ENCODE measurements at places on chromosomes 4 and X.

DNA sequence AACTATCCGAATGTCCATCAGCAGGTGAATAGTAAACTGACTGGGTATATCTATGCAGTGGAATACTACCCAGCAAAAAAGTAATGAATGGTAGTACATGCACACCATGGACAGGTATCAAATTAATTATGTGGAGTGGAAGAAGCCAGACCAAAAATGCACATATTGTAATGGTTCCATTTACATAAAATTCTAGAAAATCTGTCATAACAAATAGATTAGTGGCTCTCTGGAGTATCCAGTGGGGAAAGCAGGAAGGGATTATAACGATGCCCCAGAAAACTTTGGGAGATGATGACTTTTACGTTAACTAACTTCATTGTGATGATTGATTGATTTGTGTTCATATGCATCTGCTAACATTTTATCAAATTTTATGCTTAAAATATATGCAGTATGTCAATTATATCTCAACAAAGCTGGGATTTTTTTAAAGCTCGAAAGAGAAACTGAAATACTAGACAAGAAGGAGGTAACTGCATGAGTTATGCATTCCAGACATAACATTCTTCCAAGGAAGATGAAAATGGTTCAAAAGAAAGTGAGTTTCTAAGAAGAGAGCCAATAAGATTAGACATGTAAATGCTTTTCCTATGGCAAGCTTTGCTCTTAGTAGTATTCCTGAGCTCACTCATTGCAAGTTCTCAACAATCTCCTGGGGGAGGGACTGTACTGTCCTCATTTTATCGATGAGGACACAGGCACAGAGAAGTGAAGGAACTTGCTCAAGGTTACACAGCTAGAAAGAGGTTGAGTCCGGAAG lies 58.6 kb upstream of the MSX1 start:
- DNase-seq, result no peak

- no peak for DNase-seq
Observed at GRCh38 chr4:113921089-113921794, 58.2 kb downstream of the ARSJ start.

GRCh38 chr4:146179784-146180370 lies 4.4 kb downstream of the LSM6 start:
- no peak for DNase-seq

DNA sequence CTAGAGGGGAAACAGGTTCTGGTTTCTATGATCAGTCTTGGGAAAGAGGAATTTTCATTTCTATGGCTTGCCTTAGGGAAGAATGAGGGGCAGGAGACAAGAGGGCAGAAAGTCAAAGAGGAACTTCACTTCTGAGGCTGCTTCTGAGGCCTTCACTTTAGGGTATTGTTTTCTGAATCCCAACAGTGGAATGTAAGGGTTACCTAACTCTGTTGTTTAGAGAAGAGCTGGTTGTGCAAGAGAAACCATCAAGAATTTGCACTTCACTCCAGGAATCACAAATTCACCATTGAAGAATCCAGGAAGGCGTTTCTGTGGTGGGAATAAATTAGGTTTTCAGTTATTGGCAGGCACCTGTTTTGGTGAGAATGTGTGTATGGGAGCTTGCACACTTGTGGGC lies 126.7 kb upstream of the AMOT start:
- DNase-seq, result no peak

- no peak for DNase-seq
Observed at GRCh38 chr4:81062001-81062400, 31.5 kb downstream of the BMP3 start.

DNA sequence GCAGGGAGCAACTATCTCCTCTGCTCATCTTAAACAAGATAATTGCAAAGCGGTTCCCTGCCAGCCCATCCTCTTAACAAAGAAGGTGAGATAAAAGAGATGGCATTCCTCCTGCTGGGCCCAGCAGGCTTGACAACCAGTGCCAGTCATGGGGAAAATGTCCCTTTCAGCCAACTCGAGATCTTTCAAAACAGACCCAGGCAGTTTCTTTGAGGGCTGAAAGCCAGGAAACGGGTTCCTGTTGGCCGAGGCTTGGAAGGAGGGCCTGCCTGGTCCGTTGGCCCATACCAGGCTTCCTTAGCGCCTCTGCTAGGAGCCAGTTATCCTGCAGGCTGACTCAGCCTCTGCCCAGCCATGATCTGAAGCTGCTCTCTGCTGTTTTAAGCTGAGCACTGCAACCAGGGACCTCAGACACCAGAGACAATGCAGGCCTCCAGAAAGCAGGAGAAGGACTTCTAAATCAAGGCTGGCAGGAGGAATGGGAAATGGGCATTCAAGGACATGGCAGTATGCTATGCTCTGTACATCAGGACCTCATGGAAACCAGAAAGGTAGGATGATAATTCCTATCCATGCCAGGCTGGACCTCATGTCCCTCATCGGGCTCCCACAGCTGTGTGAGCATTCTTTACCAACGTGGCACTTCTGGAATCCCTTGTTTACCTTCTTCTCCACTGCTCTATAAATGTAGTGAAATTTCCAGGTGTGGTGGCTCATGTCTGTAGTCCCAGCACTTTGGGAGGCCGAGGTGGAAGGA lies 42.4 kb upstream of the SLC2A9 start:
- no peak for DNase-seq

GRCh38 chr4:78618436-78618835 lies 66.9 kb downstream of the ANXA3 start:
- DNase-seq, result no peak

GRCh38 chrX:13808293-13808692 lies 8.6 kb downstream of the GPM6B start:
- DNase-seq, result no peak

- no peak for DNase-seq
Observed at GRCh38 chr4:167831855-167832254, 260.5 kb upstream of the ANXA10 start.

DNA sequence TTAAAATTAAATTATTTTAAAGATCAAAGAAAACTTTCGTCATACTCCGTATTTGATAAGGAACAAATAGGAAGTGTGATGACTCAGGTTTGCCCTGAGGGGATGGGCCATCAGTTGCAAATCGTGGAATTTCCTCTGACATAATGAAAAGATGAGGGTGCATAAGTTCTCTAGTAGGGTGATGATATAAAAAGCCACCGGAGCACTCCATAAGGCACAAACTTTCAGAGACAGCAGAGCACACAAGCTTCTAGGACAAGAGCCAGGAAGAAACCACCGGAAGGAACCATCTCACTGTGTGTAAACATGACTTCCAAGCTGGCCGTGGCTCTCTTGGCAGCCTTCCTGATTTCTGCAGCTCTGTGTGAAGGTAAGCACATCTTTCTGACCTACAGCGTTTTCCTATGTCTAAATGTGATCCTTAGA lies at the start of gene CXCL8:
TSS of gene CXCL8 (plus strand) at position 217 of the 426 bp plus-strand sequence. CDS start at position 307, 90 bp downstream.
- no peak for DNase-seq

GRCh38 chr4:160319221-160319867 lies 1216.5 kb downstream of the RAPGEF2 start:
- DNase-seq, result no peak

GRCh38 chr4:183637461-183637860 lies 21.5 kb downstream of the RWDD4 start:
- no peak for DNase-seq
